ENCODE measurements at places on chromosomes 1 and 21. TPM values are rescaled to one million over a fixed set of nuclear protein-coding genes. Genes with fewer than 3 reads are reported as not detected.

NPHS2 gene
- not detected for total RNA-seq

DNAJC28 gene
- 2.8 TPM for total RNA-seq

AIRE gene
- 0.10 TPM for total RNA-seq

LRRC71 gene
- total RNA-seq = not detected

HEYL gene
- total RNA-seq = 12.4 TPM

SNX7 gene
- 48.3 TPM for total RNA-seq

FCMR gene
- 4.4 TPM for total RNA-seq

CELF3 gene
- total RNA-seq = not detected

EVA1C gene
- 8.8 TPM for total RNA-seq

HNRNPCL2 gene
- not detected for total RNA-seq

CCDC17 gene
- not detected for total RNA-seq

NTMT2 gene
- total RNA-seq = not detected

ADAM30 gene
- not detected for total RNA-seq

HSF2BP gene
- 1.0 TPM for total RNA-seq

RSBN1 gene
- 27.8 TPM for total RNA-seq

EXTL1 gene
- 5.4 TPM for total RNA-seq

KCNJ15 gene
- 2.1 TPM for total RNA-seq

LORICRIN gene
- not detected for total RNA-seq

C4BPA gene
- not detected for total RNA-seq

CCDC181 gene
- total RNA-seq = 1.6 TPM

RIMKLA gene
- total RNA-seq = 1.4 TPM

VHLL gene
- total RNA-seq = not detected

CRB1 gene
- 1.2 TPM for total RNA-seq

ANGPTL7 gene
- 12.0 TPM for total RNA-seq

SPATA17 gene
- 2.6 TPM for total RNA-seq

PLA2G2D gene
- total RNA-seq = not detected

IL22RA1 gene
- 1.2 TPM for total RNA-seq

Data from tongue (tissue), 3 donors.